ENCODE measurements at places on chromosomes 3 and 15.

DNA sequence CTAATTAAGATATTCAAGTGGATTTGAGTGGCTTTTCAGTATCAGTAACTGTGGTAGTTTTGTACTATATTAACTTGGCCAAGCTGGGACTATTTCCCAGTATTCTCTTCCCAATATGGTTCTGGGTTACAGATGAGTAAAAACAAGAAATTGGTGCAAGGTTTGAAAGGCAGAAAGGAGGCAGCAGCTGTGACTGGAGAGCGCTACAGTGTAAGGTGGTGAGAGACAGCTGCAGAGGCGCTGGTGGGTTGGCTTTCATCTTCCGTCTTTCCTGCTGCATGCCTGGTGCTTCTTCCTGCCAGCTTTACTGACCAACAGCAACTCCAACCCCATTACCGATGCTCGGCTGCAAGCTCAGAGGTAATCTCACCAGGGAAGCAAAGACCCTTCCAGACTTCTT lies 9.8 kb downstream of the DPH3 start:
- peak; percentile 55 for DNase-seq

GRCh38 chr3:159898147-159898546 lies 90.5 kb upstream of the IL12A start:
- DNase-seq = no peak

DNA sequence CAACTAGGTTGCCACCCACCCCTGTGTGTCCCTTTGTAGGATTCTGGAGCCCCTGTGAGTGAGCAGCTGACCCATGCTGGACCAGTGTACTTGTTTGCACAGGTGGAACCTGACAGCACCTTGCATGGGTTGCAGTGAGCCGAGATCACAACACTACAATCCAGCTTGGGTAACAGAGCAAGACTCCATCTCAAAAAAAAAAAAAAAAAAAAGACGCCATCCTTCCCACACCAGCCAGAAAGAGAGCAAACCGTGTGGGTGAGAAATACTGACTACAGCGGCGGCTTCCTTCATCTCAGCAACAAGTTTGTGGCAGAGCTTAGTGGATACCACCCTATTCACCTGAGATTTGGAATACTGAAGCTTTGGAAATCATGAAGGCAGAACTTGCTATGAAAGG lies 746 bp upstream of the CD80 start:
- no peak for DNase-seq

GRCh38 chr15:31222773-31223341 lies 103.8 kb upstream of the KLF13 start:
- DNase-seq = no peak

GRCh38 chr15:41952013-41952563 lies 20.3 kb downstream of the EHD4 start:
- DNase-seq = no peak

GRCh38 chr3:35946854-35947515 lies 307.7 kb downstream of the ARPP21 start:
- DNase-seq = no peak

GRCh38 chr3:2837239-2837638 lies 272.9 kb downstream of the IL5RA start:
- no peak for DNase-seq

DNA sequence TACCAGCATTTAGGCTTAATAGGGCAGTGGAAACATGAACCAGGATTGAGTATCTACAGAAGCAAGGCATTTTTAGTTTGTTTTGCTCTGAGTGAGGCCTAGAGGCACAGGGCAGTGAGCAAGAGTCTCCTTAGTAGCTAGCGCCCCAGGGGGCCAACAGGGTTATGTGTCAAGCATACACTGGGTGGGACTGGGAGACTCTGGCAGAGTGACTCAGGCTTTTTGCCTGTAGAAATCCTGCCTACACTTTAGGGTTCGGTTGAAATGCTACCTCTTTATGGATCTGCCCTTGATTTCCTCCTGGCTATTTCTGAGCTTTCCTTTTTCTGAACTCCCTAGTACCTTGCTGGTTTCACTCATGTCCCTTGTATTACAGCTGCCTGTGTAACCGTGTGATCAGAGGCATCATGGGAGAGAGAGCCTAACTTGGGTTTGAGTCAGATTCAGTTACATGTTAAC lies 72.2 kb downstream of the TOP2B start:
- DNase-seq = no peak

DNA sequence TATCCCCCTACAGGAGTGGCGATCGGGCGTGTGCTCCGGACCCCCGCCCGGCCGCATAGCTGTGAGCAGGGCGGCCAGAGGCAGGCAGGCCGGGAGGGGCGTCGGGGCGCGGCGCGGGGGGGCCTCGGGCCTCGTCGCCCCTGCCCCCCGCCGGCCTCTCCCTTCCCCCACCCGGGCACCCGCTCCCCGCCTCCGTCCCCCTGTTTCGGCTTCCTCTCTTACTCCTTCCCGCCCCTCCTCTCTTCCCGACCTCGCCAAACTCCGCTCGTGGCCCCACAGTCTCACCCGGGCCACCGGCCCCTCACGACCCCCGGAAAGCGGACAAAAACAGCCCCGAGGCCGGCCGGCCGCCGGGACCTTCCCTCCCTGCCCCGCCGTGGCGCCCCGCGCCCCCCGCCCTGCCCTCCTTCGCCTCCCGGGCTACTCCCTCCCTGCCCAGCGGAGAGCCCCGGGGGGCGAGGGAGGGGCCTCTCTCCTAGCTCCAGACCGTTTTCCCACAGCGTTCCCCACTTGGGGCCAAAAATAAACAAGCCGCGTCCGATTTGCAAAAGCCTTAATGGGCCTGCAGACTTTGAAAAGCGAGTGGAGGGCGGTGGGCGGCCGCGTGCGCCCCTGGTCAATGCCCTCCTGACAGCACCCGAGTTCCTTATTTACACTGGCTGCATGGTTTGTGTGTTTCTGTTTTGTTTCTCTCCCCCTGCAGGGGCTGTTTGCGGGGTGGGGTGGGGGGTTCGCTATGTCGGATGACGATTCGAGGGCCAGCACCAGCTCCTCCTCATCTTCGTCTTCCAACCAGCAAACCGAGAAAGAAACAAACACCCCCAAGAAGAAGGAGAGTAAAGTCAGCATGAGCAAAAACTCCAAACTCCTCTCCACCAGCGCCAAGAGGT lies 1.0 kb downstream of the UBE2E1 start:
- DNase-seq = no peak

- no peak for DNase-seq
Observed at GRCh38 chr3:62659660-62660059, 215.6 kb downstream of the CADPS start.

GRCh38 chr15:78969687-78970349 lies 25.0 kb upstream of the CTSH start:
- no peak for DNase-seq

DNA sequence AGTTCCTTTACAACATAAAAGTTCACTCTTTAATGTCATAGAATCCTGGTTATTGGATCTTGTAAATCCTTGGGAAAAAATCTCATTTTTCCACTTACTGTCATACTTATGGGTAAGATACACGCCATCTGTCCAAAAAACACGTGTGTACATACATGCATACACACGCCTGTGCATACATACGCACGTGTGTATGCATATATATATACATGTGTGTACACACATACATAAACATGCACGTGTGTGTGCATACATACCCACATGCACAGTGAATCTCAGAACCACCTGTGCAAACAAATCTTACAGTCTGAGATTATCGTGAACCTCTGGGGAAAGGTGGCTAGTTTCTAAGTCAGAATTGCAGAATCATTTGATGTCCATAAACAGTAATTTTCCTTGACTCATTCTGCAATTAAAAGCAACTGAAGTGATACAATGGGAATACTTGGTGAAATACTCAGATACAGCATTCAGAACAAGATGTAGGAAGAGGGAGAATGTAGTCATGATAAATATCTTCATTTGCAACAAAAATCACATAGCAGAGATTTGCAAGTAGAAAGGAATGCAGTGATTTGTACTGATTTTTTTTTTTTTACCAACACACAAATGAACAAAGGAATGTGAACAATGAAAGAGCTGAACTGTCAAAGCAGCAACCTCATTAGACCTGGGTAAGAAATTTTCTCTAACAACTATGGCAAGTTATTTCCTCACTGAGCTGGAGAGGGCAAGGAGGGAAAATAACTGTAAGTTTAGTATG lies 160.6 kb upstream of the POU1F1 start:
- DNase-seq = no peak

DNA sequence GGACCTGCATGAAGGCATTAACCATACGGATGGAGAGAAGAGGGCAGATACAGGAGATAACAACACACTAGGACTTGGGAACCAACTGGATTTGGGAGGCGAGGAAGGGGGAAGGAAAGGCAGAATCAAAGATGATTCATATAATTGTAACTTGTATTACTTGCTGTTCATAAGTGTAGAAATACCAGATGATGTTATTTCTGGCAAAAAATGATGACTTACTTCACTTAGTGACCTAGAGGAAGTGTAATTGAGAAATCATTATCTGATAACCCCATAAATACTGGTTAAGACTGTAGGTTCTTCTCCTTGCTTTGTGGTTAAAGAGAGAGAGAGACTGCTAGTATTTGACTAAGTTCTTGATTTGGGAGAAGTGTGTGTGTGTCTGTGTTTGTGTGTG lies 50.5 kb upstream of the GK5 start:
- no peak for DNase-seq

- DNase-seq = no peak
Observed at GRCh38 chr15:65901836-65902235, 32.5 kb downstream of the RAB11A start.

DNA sequence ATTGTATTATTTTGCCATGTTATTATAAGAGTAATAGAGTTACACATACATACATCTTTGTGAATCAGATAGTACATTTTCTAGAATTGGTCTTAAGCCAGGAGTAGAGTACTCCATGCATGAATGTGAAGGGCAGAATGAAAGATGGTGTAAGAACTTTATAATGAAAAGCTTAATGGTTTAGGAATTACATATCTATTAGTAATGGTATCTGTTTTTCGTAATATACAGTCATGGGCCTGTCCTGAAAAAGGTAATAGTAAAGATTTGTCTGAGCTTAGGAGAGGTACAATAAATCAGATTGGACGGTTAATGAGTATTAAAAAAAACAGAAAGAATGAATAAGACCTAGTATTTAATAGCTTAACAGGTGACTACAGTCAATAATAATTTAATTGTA lies 118.2 kb upstream of the PRTG start:
- DNase-seq = no peak

GRCh38 chr15:77901921-77902750 lies 175.4 kb downstream of the TBC1D2B start:
- DNase-seq = no peak

DNA sequence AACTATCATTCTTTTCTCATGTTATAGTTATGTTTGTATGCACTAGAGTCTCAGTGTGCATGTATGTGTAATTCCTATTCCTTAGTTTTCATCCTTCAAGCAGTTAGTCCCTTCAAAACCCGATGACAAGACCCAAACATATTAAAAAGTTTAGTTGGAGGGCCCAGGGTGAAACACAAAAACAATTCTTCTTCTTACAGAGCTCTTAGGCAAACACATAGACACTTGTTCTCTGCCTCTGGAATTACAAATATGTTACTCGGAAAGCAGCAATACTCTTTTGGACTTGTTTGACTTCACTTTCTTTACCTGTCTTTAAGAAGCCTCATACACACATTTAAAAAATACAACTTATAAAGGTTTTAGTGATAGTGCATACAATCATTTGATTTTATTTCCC lies 763 bp upstream of the CNTN6 start:
- no peak for DNase-seq

- no peak for DNase-seq
Observed at GRCh38 chr3:98784666-98785600, 21.8 kb downstream of the ST3GAL6 start.

GRCh38 chr3:120601554-120601953 lies 5.4 kb downstream of the NDUFB4 start:
- DNase-seq = no peak

- DNase-seq = peak; percentile 67
Observed at GRCh38 chr3:106176734-106177133, 307.9 kb upstream of the CBLB start.

GRCh38 chr3:32319607-32320006 lies 72.0 kb upstream of the CMTM7 start:
- DNase-seq = no peak

GRCh38 chr15:98860281-98861041 lies 147.1 kb downstream of the PGPEP1L start:
- DNase-seq = no peak

DNA sequence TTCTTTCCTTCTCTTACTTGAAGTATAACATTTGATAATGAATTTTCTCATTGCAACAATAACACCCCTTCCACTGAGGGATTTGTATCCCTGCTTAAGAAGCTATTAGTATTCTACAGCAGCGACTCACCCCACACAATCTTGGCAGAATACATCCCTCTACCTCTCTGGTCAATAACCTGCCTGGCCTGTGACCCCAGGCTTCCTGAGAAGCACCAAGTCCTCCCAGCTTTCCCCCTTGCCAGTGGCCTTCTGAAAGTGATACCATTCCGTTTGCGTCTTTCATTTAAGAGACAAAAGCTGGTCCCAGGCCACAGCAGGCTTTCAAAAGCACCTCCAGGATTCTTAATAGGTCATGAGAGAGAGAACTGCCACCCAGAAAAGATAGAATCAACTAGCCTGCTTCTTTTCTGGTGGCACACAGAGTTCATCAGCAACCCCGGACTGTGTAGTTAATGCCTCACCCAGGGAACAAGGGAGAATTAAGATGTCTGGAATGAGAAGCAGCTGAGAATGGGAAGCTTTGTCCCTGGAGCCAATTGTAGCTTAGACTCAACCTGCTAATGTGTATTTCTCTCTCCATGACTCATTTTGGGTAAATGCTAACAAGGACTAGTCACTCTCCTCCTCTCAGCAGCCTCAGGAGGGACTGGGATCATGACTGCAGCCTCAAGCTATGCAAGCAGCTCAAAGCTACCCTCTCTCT lies 101.0 kb upstream of the CPNE4 start:
- no peak for DNase-seq

DNA sequence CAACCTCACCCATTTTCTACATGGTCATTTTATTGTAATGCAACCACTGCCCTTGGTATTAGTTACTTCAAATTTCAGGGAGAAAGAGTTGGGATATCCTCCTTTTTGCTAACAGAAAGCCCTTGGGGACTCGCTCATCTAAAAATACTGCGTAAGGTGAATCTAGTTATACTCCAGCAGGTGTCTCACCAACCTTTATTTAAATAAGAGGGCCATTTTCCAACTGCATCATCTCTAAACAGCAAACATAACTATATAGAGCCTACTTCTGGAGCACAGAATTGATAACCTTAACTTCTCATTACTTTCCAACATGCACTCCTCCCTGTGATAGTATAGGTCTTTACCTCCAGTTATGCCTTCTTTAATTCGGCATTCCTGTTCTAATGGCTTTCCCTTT lies 77.5 kb downstream of the TBL1XR1 start:
- no peak for DNase-seq
